ENCODE measurements at places on chromosomes 7 and 10. TPM values are rescaled to one million over a fixed set of nuclear protein-coding genes. Genes with fewer than 3 reads are reported as not detected.
A peak's percentile ranks its signal among the peaks of the same experiment; 100 is the strongest.

GRCh38 chr10:127314797-127315196 is 118.4 kb upstream of the INSYN2A start:
- no peak for DNase-seq

DNA sequence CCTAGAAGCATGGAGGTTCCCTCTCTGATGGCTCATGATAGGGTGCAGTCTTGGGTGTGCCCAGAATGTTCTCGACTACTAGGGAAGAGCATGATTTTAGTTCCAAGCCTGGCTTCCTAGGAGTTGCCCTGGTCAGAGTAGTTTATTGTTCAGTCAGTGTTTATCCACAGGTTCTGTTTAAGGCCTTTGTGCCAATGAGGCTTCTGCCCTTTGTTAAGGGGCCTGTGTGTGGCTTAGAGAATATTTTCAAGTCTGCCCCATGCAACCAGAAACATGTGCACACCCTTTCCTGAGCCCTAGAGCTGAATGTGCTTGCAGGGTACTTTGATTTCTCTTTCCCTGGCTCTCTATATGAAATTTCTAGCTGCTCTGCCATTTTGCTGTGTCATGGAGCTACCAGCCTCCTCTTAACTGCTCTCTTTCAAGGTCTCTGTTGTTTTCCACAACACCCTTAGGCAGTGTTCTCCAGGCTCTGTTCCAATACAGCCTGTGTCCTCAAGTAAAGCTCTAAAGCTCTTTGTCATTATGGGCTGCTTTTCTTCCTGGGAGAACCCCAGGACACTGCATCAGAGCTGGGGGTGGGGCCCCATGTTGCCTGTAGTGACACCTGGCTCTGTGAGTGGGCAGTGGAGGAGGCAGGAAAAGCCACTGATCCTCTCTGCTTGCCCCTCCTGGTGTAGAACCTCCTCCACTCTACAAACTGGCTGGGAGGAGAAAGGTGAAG is 34.1 kb upstream of the TSPAN33 start:
- DNase-seq: peak; percentile 84

Gene ANKRD1
- 0.94 TPM for total RNA-seq

Gene PNLIPRP3
- 0.11 TPM for total RNA-seq

Measured in thyroid gland (tissue), 4 donors.